ENCODE measurements at places on chromosomes 1 and 21. TPM values are rescaled to one million over a fixed set of nuclear protein-coding genes. Genes with fewer than 3 reads are reported as not detected.

GRCh38 chr1:155761736-155762405 lies 73.0 kb downstream of the DAP3 start:
- DNase-seq = no peak
- H3K27me3 ChIP-seq = no peaks in the 10 kb centered on the region
- H3K36me3 ChIP-seq = peaks cover 76% of the 10 kb centered on the region
- H3K4me3 ChIP-seq = no peak overlapping the region
- no peak overlapping the region for H3K27ac ChIP-seq
- H3K4me1 ChIP-seq = no peaks in the 10 kb centered on the region

GRCh38 chr1:24553931-24554330 lies 2.0 kb upstream of the NCMAP start:
- no peak overlapping the region for H3K4me3 ChIP-seq
- no peak overlapping the region for H3K27ac ChIP-seq
- DNase-seq = no peak
- H3K36me3 ChIP-seq = no peaks in the 10 kb centered on the region
- H3K27me3 ChIP-seq = peaks cover 42% of the 10 kb centered on the region
- H3K4me1 ChIP-seq = peaks cover 15% of the 10 kb centered on the region

DNA sequence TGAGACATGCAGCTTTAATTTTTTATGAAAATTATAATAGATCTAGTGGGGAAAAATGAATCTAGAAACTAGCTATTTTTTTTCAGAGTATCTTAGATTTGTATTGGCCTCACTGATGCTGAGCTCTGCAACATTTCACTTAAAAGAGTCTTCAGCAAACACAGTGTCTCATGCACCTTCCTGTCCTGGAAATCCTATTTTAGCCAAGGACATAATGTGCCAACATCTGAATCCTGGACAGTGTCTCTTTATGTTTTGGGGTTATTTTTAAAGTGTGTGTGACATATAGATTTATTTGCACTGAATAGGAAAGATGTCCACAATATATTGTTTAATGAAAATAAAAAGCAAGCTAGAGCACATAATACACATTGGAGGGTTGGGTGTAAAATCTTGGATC lies 199.1 kb upstream of the FMN2 start:
- no peaks in the 10 kb centered on the region for H3K36me3 ChIP-seq
- no peak overlapping the region for H3K4me3 ChIP-seq
- H3K27ac ChIP-seq = no peak overlapping the region

COL9A2 gene
- 3.6 TPM for total RNA-seq

TAS1R3 gene
- total RNA-seq = 2.3 TPM
